ENCODE measurements at places on chromosomes 2 and 18. TPM values are rescaled to one million over a fixed set of nuclear protein-coding genes. Genes with fewer than 3 reads are reported as not detected.

GRCh38 chr2:222693837-222694236 is 22.4 kb downstream of the MOGAT1 start:
- DNase-seq, result peak; percentile 43

DNA sequence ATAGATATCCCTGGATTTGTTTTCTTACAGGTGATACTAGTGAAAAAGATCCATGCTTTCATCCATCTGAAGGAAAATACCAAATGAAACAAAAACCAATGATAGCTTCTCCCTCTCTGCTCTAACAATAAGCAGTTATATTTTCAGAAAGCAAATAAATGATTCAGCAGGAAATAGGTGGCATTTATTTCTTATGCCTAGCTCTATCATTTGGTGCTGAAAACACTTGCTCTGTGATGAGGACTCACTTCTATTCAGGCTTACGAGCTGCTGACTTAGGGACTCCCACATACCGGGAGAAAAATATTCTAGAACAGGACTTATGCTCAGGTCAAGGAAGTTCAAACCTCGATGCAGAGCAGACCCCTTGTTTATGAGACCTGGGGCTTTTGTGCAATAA is 142.6 kb downstream of the SETBP1 start:
- DNase-seq, result no peak

The EIPR1 gene
- total RNA-seq, result 15.2 TPM

The UPP2 gene
- total RNA-seq, result not detected

DNA sequence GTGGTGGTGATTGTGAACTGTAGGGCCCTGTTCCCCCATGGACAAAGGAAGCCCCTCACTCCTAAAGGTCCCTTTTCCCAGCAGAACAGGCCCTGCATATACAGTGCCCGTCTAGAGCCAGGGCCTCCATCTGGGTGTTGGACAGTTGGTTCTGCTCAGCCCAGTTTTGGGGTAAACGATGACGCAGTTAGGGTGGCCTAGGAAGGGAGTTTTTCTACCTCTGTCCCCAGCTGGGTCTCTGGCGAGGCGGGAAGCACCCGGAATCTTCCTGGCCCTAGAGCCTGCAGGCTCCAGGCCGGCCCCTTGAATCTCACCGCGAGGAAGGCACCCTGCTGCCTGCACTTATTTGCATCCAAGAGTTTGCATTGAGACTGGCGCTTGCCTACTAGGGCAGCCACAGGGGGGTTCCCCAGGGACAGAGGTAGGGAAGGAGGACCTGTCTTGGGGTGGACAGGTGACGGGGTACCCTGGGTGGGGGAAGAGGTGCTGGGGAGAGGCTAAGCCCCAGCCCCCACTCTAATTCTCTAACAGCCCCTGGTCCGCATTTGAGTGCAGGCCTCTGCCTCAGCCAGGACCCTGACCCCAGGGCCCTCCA is 529 bp upstream of the MTA3 start:
- peak; percentile 32 for DNase-seq

GRCh38 chr18:4130734-4131719 is 324.1 kb downstream of the DLGAP1 start:
- no peak for DNase-seq

- DNase-seq, result no peak
These were observed 11.1 kb downstream of the TRAK2 start for GRCh38 chr2:201440182-201440581.
